PC-9 (cell line): ENCODE measurements at places on chromosomes 11 and 22.

DNA sequence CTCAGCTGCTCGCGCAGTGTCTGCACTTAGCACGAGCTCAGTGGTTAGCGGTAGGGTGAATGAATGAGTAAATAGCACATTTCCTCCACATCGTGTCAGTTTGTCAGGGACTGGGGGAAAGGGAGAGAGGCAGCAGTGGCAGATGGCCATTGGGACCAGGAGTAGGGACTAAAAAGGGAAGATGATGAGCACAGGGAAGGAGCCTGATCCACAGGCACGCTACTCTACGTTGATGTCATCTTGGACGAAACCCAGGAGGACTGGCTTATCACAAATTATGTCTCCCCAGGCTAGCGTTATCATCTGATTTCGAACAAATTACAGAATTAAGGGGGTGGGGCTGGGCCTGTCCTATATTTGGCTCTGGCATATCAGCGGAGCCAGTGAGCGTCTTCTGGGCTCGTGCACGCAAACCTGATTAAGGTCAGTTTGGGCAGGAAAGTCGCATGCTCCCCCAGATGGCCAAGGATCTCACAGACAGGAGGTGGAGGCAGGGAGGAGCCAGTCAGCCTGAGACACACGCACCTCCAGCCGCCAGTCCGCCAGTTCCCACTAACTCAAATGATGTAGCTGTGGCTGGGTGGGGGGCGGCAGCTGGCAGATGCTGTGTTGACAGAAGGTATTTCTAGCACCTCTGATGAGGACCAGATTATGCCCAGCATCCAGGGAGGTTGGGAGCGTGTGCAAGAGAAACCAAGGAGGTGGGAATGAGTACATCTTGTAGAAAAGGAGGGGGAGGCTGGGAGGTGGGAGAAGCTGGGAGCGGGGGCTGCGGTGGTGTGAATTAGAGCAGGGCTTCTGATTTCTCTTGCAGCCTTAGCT, 97.4 kb upstream of the PRDM11 start:
- DNase-seq: no peak

GRCh38 chr11:116730241-116730561, 42.6 kb downstream of the BUD13 start:
- no peak for DNase-seq

DNA sequence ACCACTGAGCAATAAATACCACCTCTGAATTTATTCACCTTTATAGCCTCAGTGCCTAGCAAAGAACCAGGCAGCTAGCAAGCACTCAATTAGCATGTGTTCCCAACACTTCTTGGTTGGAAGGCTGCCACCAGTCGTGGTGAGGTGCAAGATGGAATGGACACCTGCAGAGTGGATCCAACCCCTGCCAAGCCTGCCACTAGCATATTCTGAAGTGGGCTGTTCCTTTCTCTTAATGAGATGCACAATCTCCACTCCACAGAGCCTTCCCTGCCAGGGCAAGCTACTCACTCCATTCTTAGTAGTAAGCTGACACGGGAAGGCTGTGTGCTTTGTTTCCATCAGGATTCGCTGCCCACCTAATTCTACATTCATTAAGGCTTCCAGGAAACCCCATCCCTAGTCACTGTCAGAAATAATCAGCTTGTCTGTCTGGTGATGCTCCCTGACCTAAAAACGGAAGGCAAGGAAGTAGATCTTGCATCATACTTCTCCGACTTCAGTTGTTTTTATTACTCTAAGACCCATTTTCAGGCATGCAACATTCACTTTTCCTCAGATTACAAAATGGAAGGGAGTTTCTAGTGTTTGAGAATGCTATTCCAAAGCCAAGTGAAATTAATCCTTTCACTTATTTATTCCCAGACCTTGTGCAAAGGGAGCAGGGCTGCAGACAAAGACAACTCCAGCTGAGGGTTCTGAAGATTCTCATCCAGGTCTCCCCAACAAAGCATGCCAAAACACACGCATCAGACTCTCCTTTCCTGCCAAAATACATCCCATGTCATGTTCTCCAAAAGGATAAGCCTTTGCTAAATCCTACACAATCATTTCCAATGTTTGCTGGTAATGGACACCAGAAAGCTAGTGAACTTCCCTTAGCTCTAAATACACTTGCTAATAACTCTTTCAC, 128.0 kb downstream of the TENM4 start:
- no peak for DNase-seq

DNA sequence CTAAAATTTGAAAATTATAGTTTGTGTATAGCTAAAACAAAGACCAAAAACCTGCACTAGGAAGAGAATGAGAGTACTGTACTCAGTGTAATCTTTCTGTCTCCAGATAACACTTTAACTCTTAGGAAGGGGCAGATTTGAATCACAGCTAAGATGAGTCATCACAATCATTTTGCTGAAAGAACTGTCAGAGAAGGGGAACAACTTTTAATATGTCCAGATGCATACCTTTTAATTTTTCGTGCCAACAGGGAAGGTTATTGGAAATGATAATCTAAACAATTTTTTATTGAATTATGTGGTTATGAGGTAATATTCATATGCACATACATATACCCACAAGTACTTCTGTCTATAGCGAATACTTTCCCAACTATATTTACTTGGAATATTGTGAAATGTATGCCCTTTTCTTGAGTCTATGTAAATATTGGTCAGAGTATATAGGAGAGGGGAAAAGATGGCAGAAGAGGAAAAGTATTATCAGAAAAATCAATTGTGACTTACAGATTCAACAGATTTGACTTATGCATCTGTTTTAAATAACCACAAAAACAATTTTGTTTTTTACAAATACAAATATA, 51.1 kb upstream of the MUC15 start:
- peak; percentile 53 for DNase-seq

DNA sequence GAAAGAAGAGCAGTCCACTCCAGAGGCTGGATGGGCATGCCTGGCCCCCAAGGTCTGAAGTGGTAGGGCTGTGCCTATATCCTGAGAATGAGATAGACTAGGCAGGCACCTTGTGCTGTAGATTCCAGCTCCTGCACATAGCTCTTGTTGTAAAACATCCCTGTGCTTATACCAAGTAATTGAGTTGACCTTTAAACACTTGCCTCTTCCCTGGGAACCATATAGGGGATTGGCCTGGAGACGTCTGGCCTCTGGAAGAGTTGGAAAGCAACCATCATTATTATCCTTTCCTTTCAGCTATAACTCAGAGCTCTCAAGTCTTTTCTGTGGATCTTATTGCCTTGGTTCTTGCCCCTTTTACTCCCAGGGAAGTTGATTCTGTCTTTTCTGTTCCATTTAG, 15.1 kb downstream of the LIMK2 start:
- no peak for DNase-seq

- DNase-seq: no peak
These were observed 236.7 kb upstream of the CCDC90B start for GRCh38 chr11:83522911-83523310.

DNA sequence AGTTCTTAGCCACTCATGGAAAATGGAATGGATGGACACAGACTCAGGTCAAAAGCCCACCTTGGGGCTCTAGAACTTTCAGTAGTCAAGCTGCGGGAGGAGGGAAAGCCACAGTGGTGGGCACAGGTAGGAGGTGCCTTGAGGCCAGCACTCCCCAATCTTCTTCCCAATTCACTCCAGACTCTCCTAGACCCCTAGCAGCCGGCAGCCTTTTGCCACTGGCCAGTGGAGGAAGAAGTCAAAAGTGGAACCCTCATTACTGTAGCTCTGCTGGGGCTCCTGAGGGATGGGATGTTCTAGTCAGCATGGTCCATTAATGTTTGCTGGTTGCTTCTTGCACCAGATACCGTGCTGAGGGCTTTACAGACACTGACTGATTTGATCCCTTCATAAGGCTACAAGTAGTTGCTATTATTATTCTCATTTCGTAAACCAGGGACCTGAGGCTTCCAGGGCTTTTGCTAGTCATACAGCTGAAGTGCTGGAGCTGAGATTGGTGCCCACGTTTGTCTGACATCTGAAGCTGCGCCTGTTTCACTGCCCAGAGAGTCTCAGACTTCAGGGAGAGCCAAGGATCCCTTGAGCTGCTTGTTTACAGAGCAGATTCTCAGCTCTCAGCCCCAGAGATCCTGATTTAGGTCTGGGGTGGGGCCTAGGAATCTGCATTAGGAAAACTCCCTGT, 1.1 kb downstream of the UCP3 start:
- DNase-seq: no peak

GRCh38 chr11:70016666-70017367, 61.3 kb upstream of the ANO1 start:
- peak; percentile 69 for DNase-seq

DNA sequence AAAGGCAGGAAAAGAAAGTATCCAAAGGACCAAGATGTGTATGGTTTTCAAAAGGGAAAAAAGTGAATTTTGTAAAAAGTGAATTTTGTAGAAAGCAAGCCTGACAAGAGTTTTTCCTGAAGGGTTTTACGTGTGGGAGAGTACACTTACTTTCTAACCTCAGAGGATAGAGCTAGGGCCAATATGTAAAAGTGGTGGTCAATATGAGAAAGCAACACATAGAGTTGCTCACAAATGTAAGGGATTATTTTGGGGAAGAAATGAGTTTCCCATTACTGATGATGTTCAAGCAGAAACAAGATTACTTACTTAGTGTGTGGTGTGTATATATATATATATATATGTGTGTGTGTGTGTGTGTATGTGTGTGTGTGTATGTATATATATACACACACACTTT, 162.5 kb downstream of the SWAP70 start:
- DNase-seq: no peak

DNA sequence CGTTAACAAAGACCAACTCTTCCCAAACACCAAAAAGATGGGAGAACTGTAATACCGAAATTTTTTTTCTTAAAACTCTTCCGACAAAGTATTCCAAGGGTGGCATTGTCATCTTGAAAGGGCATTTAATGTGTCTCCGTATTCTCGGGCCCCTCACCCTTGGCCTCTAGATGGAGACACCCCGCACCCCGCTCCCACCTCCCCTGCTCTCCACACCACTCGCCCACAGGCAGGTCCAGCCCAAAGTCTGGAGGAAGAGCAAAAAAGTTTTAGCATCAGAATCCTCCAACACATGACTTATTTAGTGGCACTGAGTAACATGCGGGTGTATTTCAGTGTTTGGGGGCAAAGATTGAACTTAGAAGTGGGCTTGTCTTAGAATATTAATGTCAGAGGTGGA, 20.7 kb downstream of the SPATA19 start:
- DNase-seq: no peak

GRCh38 chr11:71933141-71933933, 4.5 kb downstream of the RNF121 start:
- no peak for DNase-seq

- DNase-seq: no peak
These were observed 92.6 kb downstream of the OR5AK2 start for GRCh38 chr11:57081356-57081755.

DNA sequence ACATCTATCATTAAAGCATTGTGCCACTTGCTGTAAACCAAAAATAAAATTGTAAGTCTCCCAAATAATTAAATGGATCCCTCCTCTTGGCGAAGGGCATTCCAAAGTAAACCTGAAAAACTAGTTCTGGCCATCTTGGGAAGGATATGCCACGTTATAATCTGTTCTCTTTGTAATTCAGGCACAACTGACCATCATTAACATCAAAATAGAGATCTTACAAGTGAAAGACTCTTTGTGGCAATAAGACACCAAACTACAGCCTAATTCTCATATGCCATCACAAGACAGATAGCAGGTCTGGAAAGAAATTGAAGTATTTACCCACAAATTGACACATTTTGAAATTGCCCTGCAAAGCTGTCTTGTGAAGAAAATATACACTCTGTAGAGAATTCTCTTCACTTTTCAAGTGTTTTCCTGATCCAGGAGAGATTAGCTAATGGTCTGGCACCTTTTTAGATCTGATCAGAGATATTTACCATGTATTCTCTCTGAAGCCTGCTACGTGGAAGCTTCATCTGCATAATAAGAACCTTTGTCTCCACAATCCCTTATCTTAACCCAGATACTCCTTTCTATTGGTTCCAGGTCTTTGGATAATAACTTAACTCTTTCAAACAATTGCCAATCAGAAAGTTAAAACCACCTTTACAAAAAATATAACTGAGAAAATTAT, 630.4 kb upstream of the CCDC179 start:
- no peak for DNase-seq
